BJ (cell line): ENCODE measurements at places on chromosomes 3 and 15.

DNA sequence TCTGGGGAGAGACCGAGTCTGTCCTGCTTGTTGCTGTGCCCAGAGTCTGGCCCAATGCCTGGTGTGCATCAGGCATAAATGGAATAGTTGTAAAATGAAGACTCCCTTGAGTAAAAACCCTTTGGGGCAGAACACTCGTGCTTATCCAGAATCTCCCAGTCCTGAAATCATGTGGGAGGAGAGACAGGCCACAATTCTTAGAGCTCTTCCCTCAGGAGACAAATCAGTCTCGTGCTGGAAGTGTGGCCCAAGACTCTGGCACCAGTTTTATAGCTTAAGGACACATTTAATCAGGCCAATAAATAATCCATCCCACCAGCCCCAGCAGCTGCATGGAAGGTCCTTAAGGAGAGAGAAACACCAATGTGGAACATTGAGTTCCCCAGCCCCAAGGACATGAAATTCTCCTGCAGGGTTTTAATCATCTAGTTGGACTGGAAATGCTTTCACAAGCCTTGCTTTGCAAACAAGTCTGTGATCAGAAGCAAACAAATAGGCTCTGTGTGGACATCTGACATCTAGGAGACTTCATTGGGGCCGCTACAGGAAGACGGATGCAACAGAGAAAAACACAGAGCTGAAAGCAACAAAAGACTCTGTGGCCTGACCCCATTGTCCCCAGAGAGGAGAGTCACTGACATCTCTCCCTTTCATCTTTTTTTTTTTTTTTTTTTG, 70.4 kb downstream of the LSM3 start:
- peak; percentile 65 for DNase-seq

GRCh38 chr3:96548073-96548472, 266.3 kb upstream of the EPHA6 start:
- no peak for DNase-seq

DNA sequence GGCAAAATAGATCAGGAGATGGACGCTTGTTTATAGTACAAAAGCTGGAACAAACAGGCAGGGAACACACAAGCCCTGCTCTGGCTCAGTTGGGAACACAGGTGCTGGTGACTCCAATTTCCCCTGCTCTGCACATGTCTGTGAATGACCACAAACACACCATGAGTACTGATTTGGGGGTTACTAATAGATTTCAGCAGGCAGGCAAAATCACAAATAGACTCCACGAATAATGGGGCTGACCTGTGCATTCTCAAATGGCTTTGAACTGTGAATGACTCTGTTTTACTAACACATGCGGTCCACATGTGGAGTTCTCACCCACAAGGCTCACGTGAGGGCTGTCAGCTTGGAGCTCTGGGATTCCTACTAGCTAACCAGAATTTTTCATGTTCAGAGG, 3.9 kb downstream of the RTP3 start:
- peak; percentile 33 for DNase-seq

- no peak for DNase-seq
Observed at GRCh38 chr3:127413871-127414270, 126.0 kb upstream of the PRR20G start.

DNA sequence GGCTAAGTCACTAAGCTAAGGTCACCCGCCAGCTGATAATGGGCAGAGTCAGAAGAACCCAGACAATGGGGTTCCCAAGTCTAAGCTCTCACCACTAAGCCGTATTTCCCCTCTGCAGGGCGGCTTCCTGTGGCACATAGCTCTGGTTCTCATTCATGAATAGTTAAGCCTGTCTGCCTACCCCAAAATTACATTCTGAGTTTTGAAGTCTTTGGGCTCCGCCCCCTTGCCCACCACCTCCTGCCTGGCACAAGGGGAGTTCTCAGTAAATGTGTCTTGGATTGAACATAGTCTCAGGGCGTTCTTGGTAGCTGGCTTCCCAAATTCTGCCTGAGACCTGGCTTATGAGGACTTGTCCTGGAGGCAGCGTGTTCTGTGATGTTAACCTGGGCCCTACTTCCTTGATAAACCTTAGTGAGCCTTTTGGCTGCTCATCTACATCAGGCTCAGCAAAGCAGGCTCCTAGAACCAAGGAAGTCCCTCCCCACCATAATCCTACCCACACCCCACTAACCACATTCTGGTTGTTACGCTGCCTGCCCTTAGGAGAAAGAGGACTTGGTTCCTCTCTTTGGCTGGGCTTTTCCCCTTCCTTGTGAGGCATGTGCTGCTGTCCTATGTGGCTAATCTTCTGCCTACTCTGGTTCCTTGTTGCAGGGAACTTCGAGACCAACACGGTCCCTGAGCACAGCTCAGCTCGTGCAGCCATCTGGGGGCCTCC, 54.9 kb downstream of the STARD5 start:
- DNase-seq: no peak

DNA sequence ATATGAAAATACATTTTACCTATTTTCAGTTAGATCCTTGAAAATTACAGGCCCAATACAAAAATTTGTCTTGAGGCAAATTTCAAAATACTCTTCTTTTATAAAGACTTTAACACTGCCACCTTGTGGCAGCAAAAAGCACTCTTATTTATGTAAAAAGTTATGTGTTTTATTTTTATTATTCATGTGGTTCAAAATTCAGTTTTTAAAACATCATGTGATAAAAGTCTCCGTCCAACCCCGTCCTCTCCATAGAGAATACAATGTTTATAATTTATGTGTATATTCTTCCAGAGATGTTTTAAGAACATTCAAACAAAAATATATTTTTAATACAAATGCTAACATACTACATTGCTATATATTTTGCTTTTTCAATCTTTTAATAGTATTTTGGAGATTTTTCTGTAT, 36.9 kb upstream of the TRIM59 start:
- no peak for DNase-seq

DNA sequence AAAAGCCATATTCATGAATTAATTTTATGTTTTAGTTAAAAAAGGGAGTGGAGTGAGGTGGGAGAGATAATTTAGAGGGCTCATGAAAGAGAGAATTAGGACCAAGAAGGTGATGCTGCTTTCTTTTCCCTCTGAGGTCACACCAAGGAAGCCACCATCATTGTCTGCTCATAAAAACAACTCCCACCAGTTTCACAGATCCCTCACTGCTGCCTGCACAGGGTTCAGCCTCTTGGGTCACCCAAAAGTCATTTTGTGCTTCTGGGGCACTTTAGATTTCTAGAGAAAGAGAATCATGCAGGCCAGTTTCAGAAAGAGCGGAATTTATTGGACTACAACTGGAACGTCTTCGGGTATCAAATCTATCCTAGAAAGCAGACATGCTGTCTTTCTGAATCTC, 241.4 kb upstream of the EOMES start:
- DNase-seq: no peak

DNA sequence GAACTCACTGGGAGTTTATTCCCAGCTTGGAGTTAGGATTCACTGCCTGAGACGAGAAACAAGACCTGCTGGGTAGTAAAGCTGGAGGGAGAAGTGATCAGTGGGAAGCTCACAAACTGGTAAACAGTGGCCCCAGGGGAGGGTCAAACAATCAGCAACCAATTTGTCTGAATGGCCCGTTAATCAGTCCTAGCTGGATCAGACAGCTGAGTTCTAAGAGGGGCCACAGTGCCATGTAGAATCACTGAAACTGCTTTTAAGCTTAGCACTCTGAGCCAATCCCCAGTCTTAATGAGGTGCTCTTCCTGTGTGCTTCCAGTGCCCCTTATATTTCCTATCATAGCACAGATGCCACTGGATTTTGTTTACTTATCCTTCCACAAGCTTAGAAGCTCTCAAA, 591.7 kb downstream of the RSL24D1 start:
- no peak for DNase-seq
